ENCODE measurements at places on chromosomes 13 and 19.

GRCh38 chr19:5693195-5694166 lies 3.4 kb downstream of the RPL36 start:
- H3K27ac ChIP-seq, result no peak overlapping the region
- no peak overlapping the region for H3K4me3 ChIP-seq
- H3K27me3 ChIP-seq, result no peaks in the 10 kb centered on the region
- peaks cover 15% of the 10 kb centered on the region for H3K4me1 ChIP-seq

GRCh38 chr13:21639561-21639960 lies 31.3 kb upstream of the FGF9 start:
- peaks cover 6% of the 10 kb centered on the region for H3K27me3 ChIP-seq
- H3K27ac ChIP-seq, result no peak overlapping the region
- H3K4me1 ChIP-seq, result no peaks in the 10 kb centered on the region
- H3K4me3 ChIP-seq, result no peak overlapping the region
- DNase-seq, result no peak

- H3K4me3 ChIP-seq, result no peak overlapping the region
- no peak overlapping the region for H3K27ac ChIP-seq
- no peaks in the 10 kb centered on the region for H3K4me1 ChIP-seq
- DNase-seq, result peak; percentile 25
- peaks cover 39% of the 10 kb centered on the region for H3K36me3 ChIP-seq
Measured at GRCh38 chr19:56942756-56943155, 102.2 kb upstream of the PEG3 start.

DNA sequence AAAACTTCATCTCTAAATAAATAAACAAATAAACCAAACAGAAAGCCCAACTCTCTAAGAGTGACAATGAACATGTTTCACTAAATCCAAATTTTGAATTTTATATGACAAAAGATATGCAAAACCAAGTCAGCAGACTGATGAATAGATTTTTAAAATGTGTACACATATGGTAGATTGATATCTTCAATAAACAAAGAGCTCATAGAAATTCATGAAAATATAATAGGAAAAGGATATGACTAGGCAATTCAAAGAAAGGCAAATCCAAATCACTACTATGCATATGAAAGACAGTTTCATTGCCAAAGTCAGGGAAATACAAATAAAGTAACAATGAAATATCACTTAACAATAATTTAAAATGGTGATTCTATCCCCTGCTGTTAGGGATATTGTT lies 63.7 kb upstream of the NBEA start:
- H3K4me3 ChIP-seq, result no peak overlapping the region
- no peaks in the 10 kb centered on the region for H3K36me3 ChIP-seq
- DNase-seq, result no peak
- H3K27ac ChIP-seq, result no peak overlapping the region
- H3K27me3 ChIP-seq, result peaks cover 5% of the 10 kb centered on the region

DNA sequence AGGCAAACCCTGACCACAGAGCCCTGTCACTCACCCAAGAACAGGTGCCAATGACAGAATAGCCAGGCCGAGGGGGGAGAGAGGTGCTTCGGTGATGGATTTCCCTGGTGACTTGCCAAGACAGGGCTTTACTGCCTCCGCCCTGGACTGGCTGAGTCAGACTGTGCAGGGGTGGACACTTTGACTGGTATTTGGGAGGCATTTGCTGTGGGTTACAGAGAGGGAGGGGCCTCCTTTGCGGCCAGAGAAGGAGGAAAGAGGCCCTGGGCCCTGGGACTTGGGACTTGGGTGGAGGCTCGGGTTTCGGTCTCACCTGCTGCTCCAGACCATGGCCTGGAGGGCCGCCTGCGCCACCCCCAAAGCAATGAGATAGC lies 4.6 kb upstream of the EPS8L1 start:
- DNase-seq, result no peak
- peak overlapping the region; percentile 29 for H3K27ac ChIP-seq
- peaks cover 67% of the 10 kb centered on the region for H3K27me3 ChIP-seq
- no peak overlapping the region for H3K4me3 ChIP-seq

GRCh38 chr13:33127009-33127551 lies 110.9 kb downstream of the KL start:
- H3K4me1 ChIP-seq, result no peaks in the 10 kb centered on the region
- DNase-seq, result no peak
- no peak overlapping the region for H3K4me3 ChIP-seq
- no peak overlapping the region for H3K27ac ChIP-seq
- H3K27me3 ChIP-seq, result no peaks in the 10 kb centered on the region
- H3K36me3 ChIP-seq, result no peaks in the 10 kb centered on the region

GRCh38 chr13:94259984-94260383 lies 219.5 kb downstream of the DCT start:
- H3K27ac ChIP-seq, result no peak overlapping the region
- no peak for DNase-seq
- peaks cover 5% of the 10 kb centered on the region for H3K4me1 ChIP-seq
- H3K4me3 ChIP-seq, result no peak overlapping the region
